ENCODE measurements at places on chromosomes 5 and 9. TPM values are rescaled to one million over a fixed set of nuclear protein-coding genes. Genes with fewer than 3 reads are reported as not detected.

DNA sequence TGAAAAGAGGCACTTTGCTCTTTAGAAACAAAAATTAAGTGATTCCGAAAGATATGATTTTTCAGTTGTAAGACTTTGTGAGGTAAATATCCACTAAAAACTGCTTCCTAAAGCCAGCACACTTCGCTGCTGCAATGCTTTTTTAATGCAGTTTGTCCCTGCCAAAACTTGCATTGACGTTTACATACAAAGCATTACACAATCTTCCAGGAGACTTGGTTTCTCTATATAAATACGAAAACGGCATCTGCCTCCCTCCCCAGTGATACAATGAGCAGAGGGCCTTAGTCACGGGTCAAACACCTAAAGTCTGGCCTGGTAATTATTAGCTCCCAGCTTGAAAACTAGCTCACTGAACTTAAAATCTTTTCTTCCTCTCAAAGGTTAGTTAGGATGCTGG is 170.7 kb downstream of the TSSK1B start:
- no peak for DNase-seq

GRCh38 chr5:133232435-133232834 is 180.6 kb downstream of the HSPA4 start:
- DNase-seq, result no peak

DNA sequence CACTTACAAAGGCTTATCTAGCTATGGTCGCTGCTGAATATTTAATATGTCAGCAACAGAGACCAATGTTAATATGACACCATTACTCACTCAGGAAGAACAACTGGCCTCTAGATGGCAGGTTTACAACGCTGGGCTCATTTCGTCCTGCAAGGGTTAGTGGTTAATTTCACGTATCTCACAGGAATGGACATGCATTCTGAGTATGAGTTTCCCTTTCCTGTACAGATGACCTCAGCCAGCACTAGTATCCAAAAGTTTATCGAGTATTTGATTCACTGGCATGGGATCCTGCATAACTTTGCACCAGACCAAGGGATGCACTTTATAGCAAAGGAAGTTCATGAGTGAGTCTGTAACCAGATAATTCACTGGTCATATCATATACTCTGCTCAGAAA is 8.7 kb upstream of the TRPC7 start:
- peak; percentile 19 for DNase-seq

- DNase-seq, result no peak
Measured at GRCh38 chr9:17744786-17745185, 165.9 kb downstream of the SH3GL2 start.

DNA sequence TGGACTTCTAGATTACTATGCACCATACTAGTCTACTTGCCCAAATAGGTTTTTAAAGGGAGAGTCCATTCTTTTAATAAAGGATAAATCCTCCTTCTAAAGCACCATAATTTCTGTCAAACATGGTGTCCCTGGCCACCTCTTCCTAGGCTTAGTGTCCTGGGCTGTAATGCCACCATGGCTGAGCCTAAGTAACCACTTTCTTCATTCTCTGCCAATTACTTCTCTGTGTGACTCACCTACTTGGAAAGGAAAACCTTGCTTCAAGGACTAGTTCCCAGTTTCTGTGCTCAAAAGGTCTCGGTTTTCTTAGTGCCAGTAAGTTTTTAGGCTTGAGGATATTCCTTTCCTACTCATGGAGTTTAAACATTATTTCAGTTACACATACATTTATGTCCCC is 273.4 kb downstream of the DENND1A start:
- no peak for DNase-seq

- DNase-seq, result no peak
Measured at GRCh38 chr9:83920469-83920926, 734 bp downstream of the KIF27 start.

GRCh38 chr9:122777935-122778627 is 10.7 kb upstream of the OR5C1 start:
- no peak for DNase-seq

DNA sequence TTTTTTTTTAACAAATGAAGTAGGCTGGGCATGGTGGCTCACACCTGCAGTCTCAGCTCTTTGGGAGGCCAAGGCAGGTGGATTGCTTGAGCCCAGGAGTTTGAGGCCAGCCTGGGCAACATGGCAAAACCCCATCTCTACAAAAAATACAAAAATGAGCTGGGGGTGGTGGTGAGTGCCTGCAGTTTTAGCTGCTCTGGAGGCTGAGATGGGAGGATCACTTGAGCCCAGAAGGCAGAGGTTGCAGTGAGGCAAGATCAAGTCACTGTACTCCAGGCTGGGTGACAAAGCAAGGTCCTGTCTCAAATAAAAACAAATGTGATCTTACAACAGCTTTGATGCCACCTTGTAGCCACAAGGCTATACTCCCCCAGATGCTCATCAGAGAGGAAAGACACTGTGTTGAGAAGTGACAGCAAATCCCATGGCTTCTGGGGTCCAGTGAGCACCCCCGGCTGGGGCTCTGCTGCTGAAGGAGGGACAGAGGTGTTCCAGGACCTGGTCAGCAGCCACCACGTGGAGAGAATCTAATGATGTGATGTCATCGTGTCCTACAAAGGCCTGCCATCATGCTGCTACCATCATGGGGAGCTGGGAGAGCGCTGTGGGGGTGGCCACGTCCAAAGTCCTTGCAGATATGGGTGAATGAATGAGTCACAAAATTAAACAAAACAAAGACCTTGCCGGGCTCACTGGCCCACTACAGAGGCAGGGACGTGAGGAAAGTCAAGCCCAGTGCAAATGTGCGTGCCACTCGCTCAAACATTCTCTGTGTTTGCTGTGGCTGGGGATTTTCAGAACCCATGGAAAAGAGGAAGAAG is 60.7 kb downstream of the PRRT1B start:
- DNase-seq, result no peak

GRCh38 chr9:88818495-88819201 is 172.6 kb upstream of the S1PR3 start:
- DNase-seq, result no peak

GRCh38 chr5:173710528-173710927 is 94.1 kb upstream of the BOD1 start:
- DNase-seq, result no peak

- DNase-seq, result no peak
Measured at GRCh38 chr5:138664276-138664943, 88.8 kb upstream of the CTNNA1 start.

DNA sequence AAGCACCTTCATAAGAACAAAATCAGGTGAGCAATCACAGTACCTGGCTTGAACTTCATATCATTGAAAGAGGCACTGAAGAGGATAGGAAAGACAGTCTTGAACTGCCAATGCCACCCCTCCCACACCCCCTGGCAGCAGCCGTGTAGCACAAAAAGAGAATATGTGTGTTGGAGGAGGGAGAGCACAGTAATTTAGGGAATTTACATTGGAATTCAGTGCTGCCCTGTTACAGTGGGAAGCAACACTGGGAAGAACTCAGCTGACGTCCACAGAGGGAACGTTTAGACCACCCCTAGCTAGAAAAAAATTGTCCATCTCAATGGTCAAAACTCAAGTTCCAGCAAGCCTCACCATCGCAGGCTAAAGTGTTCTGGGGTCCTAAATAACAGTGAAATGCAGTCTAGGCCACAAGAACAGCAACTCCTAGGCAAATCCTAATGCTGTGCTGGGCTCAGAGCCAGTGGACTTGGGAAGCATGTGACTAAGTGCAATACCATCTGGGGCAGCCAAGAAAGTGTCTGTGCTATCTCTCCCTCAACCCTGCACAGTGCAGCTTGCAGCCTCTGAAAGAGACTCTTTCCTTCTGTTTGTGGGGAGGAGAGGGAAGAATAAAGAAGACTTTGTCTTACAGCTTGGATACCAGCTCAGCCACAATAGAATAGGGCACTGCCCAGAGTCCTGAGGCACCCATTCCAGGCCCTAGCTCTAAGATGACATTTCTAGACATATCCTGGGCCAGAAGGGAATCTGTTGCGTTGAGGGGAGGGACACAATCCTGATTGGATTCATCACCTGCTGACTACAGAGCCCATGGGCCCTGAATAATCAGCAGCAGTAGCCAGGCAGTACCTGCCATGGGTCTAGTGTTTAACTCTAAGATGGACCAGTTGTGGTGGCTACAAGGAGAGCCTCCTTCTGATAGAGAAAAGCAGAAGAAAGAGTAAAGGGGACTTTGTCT is 62.1 kb upstream of the VLDLR start:
- DNase-seq, result no peak

DNA sequence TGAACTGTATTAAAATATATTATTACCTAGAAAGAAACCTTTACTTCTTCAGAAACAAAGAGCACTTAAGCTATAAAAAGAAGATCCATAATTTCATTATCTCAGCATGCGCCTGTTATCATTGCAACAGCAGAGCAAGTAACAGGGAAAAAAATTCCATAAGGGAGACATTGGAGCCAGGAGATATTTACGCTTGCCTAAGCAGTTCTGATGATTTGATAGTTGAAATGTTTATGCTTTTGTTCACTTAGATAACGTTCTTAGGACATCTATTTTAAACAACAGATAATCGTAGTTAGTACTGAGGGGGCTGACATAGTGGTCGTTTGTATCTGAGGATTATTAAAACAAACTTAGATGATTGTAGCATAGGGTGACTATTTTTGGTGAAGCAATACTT is 252.5 kb downstream of the NNT start:
- DNase-seq, result no peak

DNA sequence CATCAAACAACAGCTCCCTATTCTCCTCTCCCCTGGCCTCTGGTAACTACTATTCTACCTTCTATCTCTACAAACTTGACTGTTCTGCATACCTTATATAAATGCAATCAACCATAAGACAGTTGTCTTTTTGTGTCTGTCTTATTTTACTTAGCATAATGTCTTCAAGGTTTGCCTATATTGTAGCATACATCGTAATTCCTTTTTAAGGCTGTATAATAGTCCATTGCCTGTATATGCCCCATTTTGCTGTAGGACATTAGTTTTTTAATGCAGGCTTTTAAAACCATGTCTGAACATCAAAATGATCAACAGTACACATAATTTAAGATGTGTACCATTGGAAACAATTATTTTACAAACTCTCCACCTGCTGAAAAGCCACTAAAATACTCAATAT is 12.4 kb downstream of the ANKH start:
- no peak for DNase-seq

- no peak for DNase-seq
Measured at GRCh38 chr9:127457191-127457878, 6.0 kb downstream of the LRSAM1 start.

DNA sequence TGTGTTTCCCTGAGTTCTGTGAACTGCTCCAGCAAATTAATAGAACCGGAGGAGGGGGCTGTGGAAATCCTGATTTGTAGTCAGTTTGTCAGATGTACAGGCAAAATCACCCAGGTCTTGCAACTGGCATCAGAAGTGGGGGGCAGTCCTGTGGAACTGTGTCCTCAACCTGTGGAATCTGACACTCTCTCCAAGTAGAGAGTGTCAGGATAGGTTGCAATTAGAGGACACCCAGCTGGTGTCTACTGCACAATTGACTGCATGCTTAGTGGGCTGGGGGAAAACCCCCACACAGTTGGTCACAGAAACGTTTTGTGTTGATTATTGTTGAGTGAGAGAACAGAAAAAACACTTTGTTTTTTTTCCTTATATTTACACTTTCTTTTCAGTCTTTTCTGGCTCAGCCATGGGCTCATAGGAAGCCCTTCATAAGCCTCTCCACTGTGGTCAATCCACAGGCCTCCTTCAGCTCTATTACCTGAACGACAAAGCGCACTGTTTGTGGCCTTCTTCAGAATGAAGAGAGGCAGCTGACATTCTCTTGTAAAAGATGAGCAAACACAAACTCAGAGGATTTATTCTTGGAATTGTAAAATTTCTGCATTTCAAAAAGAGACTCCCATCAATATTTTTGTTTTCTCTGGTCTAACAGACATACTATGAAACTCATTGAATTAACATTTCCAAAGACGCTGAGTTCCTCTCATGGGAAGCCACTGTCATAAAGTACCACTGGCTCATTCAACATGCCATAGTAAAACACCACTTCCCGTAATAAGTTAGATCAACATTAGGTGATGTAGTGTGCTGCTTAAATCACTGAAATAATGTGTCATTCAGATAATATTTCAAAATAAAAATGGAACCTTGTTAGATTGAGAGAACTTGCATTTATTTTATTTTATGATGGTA is 348.9 kb upstream of the RFX3 start:
- no peak for DNase-seq

DNA sequence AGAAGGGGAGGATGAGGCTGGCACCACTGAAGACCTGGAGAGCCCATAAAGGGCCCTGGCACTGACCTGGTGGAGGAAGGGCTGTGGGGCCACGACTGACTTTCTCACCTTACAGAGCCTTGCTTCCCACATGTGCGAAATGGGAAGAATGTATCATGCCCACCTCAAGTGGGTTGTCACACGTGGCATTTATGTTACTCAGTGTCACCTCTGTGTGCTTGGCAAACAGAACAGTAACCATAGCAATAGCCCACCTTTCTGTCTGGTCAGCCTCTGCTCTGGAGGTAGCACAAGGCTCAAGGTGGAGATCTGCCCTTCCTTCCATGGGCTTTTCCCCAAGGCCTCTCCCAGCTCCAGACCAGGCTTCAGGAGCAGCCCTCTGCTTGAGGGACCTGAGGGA is 16.7 kb downstream of the TCF7 start:
- DNase-seq, result no peak

DNA sequence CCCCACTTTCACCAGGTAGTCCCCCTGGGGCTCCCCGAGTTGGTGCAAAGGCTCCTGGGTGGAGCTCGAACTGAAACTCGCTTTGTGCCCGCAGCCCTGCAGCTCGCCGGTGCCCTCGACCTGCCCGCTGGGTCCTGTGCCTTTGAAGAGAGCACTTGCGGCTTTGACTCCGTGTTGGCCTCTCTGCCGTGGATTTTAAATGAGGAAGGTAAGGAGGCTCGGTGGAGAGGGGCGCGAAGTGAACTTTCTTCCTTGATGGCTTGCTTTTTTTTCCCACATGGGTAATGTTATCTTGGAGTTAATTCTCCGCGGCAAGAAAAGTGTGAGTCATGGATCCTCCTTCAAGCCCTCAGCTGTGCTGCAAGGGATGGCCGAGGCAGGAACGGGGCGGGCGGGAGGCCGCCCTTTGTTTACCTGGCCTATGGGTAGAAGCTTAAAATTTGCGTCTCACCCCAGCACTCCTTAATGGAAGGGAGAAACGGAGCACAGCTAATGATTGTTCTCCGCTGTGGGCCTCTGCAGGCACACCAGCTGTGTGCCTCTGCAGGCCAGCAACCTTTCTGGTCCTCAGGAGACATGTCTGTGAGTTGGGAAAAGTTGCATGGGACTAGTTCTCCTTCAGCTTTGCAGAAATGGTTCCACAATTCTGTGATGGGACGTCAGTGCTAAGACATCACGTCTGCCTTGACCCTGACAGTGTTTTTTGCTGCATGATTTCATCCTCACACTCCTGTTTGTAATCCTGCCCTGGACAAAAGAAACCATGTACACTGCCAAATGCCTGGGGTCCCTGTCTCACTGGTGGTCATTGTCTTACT is 1.1 kb downstream of the MAMDC2 start:
- DNase-seq, result no peak

DNA sequence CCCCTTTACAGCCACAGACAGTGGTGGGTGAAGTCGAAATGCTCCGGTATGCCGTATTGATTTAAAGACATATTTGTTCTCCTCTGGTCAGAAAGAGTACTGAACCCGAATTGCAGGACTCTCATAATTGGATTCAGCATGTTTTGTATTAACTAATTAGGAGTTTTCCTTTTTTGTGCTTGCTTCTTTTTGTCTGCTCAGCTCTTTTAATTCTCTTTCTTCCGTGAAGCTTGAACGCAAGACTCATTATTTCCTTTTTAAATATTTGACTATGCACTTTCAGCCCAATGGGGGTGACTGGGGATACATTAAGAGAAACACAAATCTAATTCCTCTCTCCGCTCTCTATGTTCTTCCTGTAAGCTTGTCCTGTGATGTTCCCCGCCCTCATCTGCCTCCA is 246.6 kb upstream of the IRX2 start:
- peak; percentile 5 for DNase-seq

FAXDC2 gene
- total RNA-seq, result not detected

GMCL2 gene
- 0.07 TPM for total RNA-seq

SV2C gene
- not detected for total RNA-seq

FCN2 gene
- not detected for total RNA-seq

Measured in activated CD4-positive, alpha-beta T cell treated with anti-CD3 and anti-CD28 coated beads, Interleukin-2, amount 10 ng/mL, durations not matched to agents 24 days and 14 days (primary cell).